NAMALWA (cell line): ENCODE measurements at places on chromosomes 11 and 22.

- peak; percentile 65 for DNase-seq
These were observed 840 bp downstream of the VPREB3 start for GRCh38 chr22:23753385-23753784.

DNA sequence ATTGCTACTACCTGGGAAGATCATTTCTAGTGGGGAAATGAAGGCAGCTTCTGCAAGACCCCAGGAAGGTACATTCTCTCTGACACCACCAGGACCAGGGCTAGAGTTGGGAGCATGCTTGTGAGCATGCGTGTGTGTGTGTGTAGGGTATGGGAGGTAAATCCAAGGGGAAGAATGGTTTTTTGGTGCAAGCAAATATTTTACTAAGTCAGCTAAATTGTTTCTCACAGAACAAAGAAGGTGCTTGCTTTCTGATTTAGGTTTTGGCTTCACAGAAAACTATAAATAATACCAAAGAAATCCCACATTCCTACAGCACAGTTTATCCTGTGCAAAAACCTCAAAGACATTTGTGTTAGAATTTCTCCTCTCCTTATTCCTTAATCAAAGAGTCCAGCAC lies 344.0 kb upstream of the CCDC90B start:
- no peak for DNase-seq

DNA sequence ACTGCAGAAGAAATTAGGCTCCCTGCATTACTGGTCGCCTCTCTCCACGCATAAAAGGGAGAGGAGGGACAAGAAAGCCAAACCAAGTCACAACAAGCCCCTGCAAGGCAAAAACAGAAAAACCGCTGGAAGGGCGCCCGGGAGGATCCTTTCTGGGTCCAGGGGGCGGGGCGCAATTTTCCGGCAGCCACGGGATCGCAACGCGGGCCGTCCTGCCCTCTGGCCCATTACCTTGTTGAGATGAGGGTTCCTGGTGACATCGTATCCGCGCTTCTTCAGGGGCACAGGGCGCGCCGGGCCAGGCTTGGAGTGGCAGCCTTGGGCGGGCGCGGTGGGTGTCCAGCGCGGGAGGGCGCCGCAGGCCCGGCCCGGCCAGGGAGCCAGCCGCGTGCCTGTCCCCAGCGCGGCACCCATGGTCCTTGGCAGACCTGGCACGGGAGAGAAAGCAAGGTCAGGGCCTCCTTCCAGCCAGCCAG lies 847 bp downstream of the ME3 start:
- no peak for DNase-seq

- DNase-seq, result no peak
These were observed 706 bp upstream of the OR51E1 start for GRCh38 chr11:4643076-4643475.

DNA sequence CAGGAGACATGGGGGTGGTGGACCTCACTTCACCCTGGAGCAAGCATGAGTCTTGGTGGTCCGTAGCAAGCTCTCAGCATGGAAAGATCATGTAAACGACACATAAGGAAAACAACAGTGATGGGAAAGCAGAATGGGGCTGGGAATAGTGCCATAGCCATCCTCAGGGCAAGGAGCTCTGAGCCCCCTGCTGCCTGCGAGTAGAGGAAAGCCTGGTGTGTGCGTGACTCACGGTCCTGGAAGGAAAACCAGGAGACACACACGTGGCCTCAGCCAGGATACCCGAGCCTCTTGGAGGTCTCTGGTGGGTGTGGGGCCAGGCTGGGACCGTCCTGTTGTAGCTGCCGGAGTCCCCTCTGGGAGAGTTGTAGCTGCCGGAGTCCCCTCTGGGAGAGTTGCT lies 12.4 kb downstream of the SHANK3 start:
- no peak for DNase-seq
